Lower leg skin (tissue), 4 donors: ENCODE measurements at places on chromosomes 1 and 21. TPM values are rescaled to one million over a fixed set of nuclear protein-coding genes. Genes with fewer than 3 reads are reported as not detected.

GRCh38 chr1:229027622-229028182, 243.2 kb upstream of the RAB4A start:
- peak; percentile 43 for DNase-seq

DNA sequence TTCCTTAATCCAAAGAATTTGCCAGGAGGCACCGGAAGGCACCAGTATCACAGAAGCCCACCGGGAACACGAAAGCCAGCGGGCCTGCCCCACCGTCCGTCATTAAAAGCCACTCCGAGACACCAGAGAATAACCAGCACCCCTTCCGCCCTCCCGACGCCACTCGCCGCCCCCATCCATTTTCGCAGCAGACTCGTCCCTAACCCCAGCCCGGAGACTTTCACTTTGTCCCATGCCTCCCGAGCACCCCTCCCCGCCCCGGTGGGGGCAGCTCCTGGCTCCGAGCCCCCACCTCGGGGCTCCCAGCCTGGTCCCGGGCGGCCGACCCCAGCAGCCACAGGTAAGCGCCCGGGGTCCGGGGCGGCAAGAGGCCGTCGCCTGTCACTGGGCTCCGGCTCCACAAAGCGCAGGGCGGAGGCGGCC, 105.4 kb downstream of the SLC45A1 start:
- DNase-seq = no peak

Gene LIN28A
- total RNA-seq = not detected

- no peak for DNase-seq
Measured at GRCh38 chr1:174204697-174205308, 45.5 kb downstream of the RABGAP1L start.

DNA sequence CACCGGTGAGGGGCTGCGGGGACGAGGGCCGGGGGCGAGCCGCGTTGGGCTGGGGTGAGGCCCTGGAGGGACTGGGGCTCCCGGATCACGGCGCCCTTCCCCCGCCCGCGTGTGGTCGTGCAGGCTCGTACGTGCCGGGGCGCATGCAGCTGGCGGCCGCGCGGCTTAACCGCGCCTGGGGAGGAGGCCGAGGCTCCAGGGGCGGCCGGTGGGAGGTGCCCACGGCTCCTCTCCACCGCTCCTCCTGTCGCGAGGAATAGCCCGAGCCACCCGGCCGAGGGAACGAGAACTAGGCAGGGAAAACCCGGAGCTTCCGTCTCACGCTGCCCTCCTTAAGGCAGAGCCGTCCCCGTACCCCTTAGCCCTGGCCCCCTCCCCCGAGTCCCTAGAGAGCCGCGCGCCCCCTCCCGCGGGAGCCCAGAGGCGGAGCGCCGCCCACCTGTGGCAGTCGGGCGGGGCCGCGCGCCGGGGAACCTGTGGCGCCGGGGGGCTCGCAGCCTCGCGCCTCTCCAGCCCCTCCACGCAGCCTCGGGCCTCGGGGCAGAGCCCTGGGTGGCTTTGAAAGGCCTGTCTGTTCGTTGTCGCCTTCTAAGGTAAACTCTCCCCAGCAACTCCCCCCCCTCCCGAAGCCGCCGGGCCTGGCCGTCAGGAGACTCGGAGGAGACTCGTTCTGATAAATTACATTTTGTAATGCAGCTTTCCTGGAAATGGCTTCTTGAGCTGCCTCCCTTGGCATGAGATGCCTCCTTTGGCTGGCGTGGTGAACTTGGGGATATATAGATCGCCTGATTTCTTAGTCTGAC, 746 bp downstream of the AK4 start:
- no peak for DNase-seq

Gene RNF186
- 0.19 TPM for total RNA-seq

DNA sequence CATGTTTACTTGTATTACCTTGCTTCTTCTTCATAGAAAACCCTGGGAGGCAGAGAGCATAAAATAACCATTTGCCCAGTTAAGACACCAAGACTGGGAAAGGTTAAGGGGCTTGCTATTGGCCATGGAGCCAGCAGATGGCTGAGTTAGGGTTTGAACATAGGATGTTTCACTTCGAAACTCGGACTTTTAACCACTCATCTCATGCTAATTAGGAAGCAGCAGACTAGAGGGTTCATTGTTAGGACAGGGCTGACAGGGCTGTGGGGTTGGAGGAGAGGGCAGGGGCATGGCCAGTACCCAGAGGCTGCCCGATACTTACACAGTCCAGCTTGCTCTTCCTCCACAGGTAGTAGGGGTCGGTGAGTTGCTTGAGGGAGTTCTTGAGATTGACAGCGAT, 17.0 kb downstream of the SLC26A9 start:
- peak; percentile 4 for DNase-seq

GRCh38 chr1:211155040-211155439, 21.1 kb upstream of the KCNH1 start:
- DNase-seq = no peak

GRCh38 chr1:220528679-220529501, 954 bp downstream of the MARK1 start:
- DNase-seq = peak; percentile 17

Gene LCE1A
- total RNA-seq = 936 TPM

GRCh38 chr1:22018583-22019559, 17.4 kb downstream of the CELA3A start:
- no peak for DNase-seq

DNA sequence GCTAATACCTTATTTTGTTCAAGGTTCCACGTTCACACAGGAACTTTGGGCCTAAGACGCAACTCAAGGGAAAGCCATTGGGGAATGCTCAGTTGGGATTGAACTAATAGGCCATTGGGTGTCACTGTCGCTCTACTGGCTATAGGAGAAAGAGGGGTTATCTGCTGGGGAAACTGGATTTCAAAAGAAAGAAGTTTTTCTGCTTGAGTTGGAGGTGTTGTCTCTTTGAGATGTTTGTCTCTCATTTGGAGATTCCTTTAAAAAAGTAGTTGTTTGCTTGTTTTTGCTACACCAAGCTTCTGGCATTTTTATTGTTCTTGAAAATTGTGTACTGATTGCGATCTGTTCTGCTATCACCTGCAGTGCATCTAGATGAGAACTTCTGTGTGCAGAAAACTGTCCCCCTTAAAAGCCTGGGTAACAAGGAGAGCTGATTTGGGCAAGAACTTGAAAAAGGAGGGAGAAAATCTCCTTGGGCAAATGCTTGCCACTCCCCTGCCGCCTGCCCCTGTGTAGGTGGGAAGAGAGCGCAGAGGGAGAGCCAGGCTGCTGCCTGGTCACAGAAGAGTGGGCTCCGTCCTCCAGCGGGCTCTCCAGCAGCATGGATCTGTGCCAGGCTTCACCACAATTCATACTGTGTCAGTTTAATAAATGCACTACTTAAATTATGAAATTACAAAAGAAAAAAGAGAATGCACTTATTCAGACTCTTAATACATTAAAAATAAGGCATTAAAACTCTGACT, 39.9 kb downstream of the PEX14 start:
- DNase-seq = no peak

Gene GSTM5
- 2.2 TPM for total RNA-seq

Gene FOXD2
- total RNA-seq = 0.13 TPM

DNA sequence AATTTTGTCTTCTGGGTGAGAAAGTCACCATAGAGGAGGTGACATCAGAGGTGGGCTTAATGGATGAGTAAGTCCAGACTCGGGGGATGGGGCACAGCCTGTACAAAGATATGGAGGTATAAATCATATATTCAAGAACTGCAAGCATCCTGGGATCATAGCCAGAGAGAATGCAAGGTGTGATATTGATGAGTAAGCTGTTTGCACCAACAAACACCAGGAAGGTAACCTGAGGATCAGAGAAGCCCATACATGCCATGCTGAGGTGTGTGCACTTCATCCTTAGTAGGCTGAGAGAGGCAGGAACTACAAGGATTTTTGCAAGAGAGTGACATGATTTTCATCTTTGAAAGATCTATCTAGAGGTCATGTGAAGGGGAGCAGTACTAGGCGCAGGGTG, 306.4 kb downstream of the HHAT start:
- no peak for DNase-seq

DNA sequence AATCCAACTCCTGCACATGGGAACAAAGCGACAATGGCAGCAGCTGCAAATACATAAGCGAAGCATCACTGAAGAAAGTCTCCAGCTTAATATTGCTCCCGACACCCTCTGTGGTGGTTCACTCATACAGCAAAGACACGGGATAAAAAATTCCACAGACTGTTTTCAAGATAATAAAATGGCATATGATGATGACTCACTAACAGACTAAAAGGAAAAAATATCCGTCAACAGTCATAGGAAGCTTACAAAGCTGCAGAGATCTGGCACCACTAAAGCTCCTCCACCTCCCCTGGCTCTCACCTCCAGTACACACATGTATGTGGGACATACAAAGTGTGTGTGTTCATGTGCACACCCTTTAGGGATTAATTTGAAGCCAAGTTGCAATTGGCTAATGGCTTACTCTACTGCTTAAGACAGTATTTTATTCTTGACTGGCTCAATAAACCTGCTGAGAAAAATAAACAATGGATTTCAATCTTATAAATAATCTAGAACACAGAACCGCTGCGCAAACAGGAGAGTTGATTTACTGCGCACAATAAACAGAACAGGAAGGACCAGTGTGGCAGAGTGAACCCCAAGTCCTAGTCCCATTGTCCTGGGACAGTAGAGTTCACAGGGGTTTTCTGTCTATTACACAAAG, 94.4 kb downstream of the SLC45A1 start:
- DNase-seq = peak; percentile 85

Gene IFI44
- 13.1 TPM for total RNA-seq

Gene DR1
- 44.5 TPM for total RNA-seq
